ENCODE measurements at places on chromosomes 2 and 18.
A peak's percentile ranks its signal among the peaks of the same experiment; 100 is the strongest.

DNA sequence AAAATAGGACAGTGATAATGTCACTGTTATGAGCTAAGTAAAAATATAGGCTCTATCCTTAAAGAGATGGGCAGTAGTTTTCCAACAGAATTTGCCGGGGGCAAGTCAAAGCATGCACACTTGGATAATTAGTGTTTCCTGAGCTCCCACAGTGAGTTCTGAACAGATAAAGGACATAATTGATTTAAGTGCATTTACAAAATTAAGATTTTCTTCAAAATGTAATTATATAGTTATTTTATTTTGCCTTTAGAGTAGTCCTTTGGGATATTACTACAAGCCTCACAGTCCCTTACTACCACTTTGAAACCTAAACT is 107.6 kb downstream of the RAPGEF4 start:
- no peak for DNase-seq

GRCh38 chr18:46832849-46833248 is 76.0 kb upstream of the ST8SIA5 start:
- DNase-seq, result no peak

DNA sequence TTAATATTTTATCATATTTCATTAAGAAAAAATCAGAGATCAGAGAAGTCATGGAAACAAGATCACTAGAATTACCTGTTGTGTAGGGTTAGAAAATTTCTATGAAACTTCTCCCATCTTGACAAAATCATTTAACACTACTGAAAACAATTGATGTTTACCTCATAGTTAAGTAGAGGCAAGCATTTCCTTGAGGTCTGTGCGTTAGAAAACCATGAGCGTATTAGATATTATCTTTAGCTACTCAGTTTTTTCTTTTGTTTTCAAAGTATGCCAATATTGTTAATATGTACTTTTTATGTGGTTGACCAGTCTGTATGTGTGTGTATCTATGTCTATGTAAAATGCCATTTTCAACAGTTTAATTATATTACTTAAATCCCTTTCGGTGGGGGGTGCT is 335.7 kb downstream of the PARD3B start:
- no peak for DNase-seq

- no peak for DNase-seq
These were observed 14.7 kb downstream of the LAMA3 start for GRCh38 chr18:23703987-23704384.

GRCh38 chr18:71998547-71999097 is 545.5 kb downstream of the CBLN2 start:
- DNase-seq, result no peak

DNA sequence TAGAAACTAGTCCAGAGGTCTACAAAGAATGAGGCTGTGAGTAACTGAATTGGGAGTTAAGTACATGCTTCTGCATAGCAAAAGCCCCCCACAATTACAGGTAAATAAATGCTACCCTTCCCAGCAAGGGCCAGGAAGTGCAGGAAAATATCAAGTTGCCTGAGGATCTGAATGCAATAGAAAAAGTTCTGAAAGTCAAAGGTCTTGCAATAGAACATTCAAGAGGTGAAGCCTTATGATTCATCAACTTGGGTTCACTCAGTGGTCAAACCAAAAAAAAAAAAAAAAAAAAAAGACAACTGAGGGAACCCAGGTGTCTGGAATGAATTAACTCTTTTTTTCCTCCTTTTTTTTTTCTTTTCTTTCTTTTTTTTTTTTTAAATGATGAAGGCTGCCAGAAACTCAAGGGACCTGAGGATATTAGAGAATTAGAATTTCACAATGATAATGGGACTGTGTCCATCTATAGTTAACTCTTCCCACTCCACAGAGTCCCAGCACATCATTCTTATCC is 42.9 kb upstream of the RFX8 start:
- peak; percentile 85 for DNase-seq

DNA sequence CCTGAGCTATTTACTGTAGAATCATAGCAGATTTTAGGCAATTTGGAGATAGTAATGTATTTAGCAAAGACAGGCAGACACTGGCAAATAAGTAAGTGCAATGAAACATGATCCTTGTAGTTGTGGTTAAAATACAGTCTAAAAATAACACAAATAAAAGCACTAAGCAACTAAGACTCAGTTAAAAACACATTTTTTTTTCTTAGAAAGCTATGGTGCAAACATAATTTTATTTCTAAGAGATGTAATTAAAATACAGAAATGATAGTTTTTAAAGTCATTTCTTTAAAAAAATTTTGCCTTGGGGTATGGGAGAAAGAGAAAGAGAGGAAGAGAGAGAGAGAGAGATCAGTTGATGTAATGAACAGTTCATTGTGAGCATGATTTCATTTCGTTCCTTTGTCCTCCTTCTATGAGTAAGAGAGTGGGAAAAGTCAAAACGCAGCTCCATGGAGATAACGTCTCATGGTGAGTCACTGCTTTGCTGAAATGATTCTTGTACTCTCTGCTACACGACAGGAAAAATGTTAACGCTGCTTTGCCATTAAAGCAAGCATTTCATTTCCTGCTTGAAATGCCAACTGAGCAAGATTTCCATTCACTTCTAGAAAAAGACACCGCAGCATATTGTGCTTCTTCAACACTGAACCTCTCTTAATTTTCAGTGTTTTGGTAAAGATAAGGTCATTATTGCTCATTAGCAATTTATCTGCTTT is 61.3 kb upstream of the PGAP1 start:
- DNase-seq, result peak; percentile 94

GRCh38 chr2:11945139-11946126 is 199.0 kb downstream of the LPIN1 start:
- peak; percentile 10 for DNase-seq

DNA sequence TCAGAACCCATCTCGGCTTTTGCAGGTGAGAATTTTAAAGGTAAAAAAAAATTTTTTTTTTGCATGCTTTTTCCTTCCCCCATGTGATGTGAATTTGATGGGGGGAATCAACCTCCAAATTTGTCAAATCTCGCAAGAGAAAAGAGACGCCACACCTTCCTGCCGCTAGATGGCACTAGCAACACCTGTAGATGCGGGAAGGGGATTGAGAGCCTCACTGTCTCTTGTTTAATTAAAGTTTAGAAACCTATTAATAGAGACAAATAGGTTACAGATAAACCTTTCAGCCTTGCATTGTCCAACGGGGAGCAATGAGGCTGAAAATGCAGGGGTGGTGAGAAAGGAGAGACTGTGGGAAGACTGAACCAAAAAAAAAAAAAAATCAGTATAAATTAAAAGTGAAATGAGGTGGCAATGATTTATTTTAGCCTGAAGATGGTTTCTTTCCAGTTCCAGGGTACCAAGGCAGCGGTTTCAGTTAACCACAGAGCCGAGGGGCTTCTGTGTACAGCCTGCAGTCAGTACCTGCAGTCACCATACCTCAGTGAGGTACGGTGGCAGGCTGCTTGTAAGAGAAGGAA is 84.6 kb downstream of the NRP2 start:
- DNase-seq, result peak; percentile 54

GRCh38 chr18:59054496-59055287 is 85.0 kb upstream of the SEC11C start:
- no peak for DNase-seq

- peak; percentile 96 for DNase-seq
These were observed 1.6 kb upstream of the NFE2L2 start for GRCh38 chr2:177265824-177266817.

GRCh38 chr2:202425036-202425435 is 48.9 kb downstream of the BMPR2 start:
- DNase-seq, result no peak

DNA sequence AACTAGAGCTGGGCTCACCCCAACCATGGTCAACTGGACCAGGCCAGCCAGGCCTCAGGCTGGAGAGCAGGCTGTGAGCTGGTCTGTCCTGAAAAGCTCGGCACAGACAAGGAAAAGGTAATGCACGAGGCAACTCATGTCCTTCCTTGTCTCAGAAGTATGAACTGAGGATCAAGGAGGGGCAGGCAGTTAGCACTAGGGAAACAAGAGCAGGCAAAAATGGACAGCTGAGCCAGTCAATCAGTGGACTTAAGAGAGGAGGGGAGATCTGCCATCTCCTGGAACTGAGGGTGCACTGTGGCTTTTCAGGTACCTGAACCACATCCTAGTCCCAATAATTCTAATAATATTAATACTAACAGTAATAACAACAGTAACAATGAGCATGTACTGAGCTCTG is 20.6 kb upstream of the WIPF1 start:
- DNase-seq, result no peak

DNA sequence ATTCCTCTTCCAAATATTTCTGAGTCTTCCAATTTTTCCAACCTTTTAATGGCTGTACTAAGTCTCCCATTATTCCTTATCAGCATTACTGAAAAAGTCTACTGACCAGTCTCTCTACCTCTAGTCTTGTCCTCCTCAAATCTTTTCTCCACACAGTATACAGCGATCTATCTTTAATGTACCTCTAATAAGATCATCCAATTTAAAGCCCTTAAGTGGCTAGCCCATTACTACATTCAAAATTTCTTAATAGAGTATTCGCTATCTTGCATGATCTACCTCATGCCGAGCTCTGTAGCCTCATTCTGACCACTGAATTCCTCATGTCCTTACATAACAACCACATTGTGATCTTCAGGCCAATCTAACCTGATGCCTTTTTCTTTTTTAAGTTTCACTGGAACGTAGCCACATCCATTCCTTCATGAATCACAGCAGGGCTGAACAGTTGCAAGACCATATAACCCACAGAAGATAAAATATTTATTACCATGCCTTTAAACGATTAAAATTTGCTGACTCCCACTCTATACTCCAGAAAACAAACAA is 57.9 kb downstream of the SLC66A3 start:
- no peak for DNase-seq

DNA sequence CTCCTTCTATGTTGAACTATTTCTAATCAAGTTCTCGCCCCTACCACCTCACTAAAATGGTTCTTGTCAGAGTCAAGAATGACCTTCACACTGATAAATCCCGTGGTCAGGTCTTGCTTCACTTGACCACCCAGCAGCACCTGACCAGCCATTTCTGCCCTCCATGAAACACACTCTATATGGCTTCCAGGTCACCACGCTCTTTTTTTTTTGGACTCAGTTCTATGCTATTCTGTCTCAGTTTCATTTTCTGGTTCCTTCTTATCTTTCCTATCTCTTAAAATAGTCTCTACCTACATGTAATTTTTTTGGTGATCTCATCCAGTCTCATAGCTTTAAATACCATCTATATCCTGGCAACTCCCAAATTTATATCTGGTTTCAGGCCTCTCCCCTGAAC is 11.4 kb downstream of the EIF2AK3 start:
- DNase-seq, result no peak

DNA sequence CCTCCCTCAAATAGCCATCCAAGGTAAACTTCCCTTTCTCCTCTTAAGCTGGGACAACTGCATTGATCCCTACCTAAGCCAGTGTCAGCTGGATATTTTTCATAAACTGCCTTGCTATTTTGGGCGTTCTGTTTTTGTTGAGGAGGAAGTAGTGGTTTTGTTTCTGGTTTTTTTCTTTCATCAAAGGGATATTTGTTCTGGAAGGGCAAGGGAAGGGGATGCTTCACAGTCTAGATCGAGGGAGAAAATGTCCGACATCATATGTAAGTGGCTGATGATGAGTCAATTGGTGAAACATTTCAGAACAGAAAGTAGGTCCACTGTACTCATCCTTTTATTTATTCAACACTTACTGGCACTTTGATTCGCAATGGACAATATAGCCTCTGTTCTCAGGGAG is 31.0 kb downstream of the TANC1 start:
- no peak for DNase-seq

DNA sequence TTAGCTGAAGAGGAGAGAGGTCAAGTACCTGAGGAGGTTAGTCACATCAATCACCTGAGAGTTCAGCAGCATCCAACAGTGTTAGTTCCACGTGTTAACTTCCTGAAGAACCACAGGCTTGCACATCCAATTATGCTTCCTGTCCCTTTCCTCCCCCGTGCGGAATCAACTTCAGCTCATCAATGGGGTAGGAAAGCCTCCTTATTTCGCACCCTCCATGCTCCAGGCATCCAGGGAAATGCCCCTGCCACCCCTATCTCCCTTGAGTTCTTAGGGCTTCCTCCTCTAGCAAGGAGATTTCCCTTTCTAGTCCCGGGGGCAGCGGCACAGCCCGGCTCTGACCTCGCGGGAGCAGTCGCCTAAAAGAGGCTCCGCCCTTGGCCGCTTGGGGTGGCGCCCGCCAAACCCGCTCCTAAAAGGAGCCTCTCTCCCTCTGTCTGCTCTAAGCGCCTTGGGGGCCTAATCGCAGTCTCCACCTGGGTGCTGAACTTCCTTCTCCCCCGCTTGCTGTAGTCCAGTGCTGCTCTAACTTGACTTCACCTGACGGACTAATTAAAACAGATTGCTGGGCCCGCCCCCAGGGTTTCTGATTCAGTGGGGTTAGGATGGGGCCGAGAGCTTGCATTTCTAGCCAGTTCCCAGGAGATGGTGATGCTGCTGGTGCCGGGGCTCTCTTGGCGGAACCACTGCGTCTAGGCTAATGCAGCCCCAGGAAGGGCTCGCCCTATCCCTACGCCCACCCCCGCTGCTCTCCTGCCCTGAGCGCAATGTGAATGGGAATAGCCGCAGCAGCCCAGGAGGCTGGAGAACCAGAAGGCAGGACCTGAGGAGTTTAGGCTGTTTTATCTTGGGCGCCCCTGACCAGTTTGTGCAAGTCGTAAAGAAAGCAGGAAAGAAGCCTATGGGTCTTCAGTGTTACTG is 3.4 kb upstream of the TET3 start:
- no peak for DNase-seq

- no peak for DNase-seq
These were observed 54.5 kb downstream of the SKA1 start for GRCh38 chr18:50429207-50429948.

GRCh38 chr2:183996825-183997793 is 601.2 kb upstream of the ZNF804A start:
- no peak for DNase-seq

DNA sequence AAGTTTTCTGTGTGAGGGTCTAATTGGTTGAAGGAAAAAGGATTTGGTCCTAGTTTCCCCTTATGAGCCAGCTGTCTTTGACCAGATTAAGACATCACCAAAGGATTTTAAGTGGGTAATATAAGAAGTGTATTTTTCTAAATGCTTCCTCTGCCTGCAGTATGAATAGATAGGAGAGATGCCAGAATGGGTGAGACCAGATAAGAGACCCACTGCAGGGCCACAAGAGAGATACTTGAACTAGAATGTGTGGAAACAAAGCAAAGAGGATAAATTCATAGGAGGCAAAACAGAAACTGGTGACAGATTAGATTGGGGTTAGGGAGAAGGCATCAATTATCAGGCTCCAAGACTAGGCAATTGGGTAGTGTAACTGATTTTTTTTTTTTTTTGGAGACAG is 1.1 kb upstream of the HDHD2 start:
- DNase-seq, result no peak

DNA sequence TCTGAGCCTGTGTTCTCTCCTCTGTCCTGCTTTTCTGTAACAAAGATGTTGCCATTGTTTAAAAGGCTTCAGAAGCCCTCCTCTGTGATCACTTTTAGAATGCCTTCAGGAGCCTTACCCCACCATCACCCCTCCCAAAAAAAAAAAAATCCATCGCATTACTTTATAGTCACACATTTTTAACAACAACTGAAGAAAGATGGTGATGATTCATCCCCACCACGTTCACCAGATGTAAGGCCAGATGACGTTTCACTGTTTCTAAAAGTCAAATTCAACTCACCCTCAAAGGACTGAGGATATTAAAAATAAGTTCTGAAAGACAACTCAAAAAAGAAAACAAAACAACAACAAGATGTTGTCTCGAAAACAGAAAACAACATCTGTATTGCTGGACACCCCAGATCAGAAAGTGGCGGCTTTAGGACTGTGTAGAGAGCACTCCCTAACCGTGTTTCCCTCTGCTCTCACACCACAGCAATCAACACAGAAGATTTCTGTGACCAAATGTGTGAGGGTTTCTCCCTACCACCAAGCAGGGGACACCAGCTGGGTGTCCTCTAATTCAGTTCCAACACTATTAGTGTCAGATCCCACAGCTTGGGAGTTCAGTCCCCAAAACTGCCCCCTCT is 61.9 kb upstream of the CREB1 start:
- no peak for DNase-seq
